ENCODE measurements at places on chromosomes 11 and 22. TPM values are rescaled to one million over a fixed set of nuclear protein-coding genes. Genes with fewer than 3 reads are reported as not detected.

Gene THRSP
- not detected for total RNA-seq

Gene ZNF215
- total RNA-seq, result 1.4 TPM

Gene UFD1
- total RNA-seq, result 93.1 TPM

Gene KCNJ1
- not detected for total RNA-seq

Gene MYEOV
- total RNA-seq, result not detected

Gene SLC3A2
- 157 TPM for total RNA-seq

Gene RFPL3
- total RNA-seq, result not detected

Gene MS4A8
- total RNA-seq, result not detected

Gene OR4A16
- not detected for total RNA-seq

Gene APOBEC3B
- 8.7 TPM for total RNA-seq

- H3K27me3 ChIP-seq, result no peaks in the 10 kb centered on the region
- H3K4me1 ChIP-seq, result peaks cover 4% of the 10 kb centered on the region
- no peaks in the 10 kb centered on the region for H3K36me3 ChIP-seq
- no peak overlapping the region for H3K4me3 ChIP-seq
- DNase-seq, result no peak
Observed at GRCh38 chr11:77109236-77110019, 6.8 kb downstream of the OMP start.

- H3K4me3 ChIP-seq, result no peak overlapping the region
- peaks cover 4% of the 10 kb centered on the region for H3K27me3 ChIP-seq
- no peaks in the 10 kb centered on the region for H3K4me1 ChIP-seq
- H3K36me3 ChIP-seq, result no peaks in the 10 kb centered on the region
- DNase-seq, result no peak
Observed at GRCh38 chr11:125433454-125434121, 62.5 kb downstream of the FEZ1 start.

GRCh38 chr11:16925561-16926065 lies 88.6 kb downstream of the PLEKHA7 start:
- no peak overlapping the region for H3K27ac ChIP-seq
- peaks cover 9% of the 10 kb centered on the region for H3K4me1 ChIP-seq
- no peaks in the 10 kb centered on the region for H3K36me3 ChIP-seq
- H3K27me3 ChIP-seq, result peaks cover 52% of the 10 kb centered on the region
- peak; percentile 16 for DNase-seq

DNA sequence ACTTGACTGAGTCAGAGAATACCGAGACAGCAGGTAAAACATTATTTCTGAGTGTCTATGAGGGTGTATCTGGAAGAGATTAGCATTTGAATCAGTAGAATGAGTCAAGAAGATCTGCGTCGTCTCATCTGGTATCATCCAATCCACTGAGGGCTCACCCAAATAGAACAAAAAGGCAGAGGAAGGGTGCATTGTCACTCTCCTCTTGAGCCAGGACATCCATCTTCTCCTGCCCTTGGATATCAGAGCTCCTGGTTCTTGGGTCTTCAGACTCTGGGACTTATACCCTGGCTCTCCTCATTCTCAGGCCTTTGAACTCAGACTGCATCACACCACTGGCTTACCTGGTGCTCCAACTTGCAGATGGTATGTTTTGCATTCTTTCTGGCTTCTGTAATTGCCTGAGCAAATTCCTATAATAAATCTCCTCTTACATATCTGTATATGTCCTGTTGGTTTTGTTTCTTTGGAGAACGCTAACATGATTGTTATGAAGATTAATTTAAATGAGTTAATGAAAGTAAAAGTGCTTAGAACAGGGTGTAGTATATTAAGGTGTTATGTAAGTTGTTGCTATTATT lies 49.3 kb downstream of the ME3 start:
- no peak overlapping the region for H3K4me3 ChIP-seq
- no peaks in the 10 kb centered on the region for H3K36me3 ChIP-seq
- no peaks in the 10 kb centered on the region for H3K4me1 ChIP-seq
- H3K27ac ChIP-seq, result no peak overlapping the region

DNA sequence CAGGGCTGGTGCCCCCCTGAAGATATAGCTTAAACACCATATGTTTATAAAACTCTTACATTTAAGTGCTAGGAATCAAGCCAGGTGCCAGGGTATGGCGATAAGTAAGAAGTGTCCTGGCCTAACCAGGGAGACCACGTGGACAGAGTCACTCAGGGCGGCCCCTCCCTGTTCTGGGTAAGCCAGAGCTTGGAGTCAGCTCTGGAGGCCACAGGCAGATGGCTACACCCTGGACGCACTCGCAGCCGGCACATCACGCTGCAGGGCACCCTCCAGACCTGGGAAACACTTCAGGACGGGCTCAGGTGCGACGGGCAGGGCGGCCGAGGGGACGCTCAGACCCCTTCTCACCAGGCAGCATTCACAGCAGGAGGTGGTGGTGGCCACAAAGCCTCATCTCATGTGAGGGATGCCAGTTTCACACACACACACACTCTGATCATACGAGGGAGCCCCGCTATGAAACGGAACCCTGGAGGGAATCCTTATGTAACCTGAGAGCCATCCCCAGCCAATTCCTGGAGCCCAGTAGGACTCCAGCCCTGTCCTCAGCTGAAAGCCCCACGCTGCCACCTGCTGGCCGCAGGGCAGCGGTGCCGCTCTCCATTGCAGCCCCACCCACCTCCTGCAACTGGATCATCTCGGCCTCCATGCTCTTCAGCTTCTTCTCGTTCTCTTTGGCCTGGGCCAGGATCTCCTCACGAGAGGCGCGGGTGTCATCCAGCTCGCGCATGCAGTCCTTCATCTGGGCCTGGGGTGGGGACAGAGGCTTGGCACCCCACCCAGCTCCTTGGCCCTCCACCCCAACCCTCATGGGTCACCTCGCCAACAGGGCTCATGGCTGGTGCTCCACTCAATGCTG lies 33.4 kb downstream of the APOL1 start:
- peak; percentile 72 for DNase-seq
- peaks cover 74% of the 10 kb centered on the region for H3K36me3 ChIP-seq
- H3K27me3 ChIP-seq, result no peaks in the 10 kb centered on the region
- peak overlapping the region; percentile 83 for H3K27ac ChIP-seq

GRCh38 chr22:23718371-23719165 lies 27.8 kb downstream of the RGL4 start:
- peaks cover 10% of the 10 kb centered on the region for H3K36me3 ChIP-seq
- H3K27ac ChIP-seq, result no peak overlapping the region
- DNase-seq, result no peak
- H3K4me3 ChIP-seq, result no peak overlapping the region
- H3K27me3 ChIP-seq, result peaks cover 3% of the 10 kb centered on the region

DNA sequence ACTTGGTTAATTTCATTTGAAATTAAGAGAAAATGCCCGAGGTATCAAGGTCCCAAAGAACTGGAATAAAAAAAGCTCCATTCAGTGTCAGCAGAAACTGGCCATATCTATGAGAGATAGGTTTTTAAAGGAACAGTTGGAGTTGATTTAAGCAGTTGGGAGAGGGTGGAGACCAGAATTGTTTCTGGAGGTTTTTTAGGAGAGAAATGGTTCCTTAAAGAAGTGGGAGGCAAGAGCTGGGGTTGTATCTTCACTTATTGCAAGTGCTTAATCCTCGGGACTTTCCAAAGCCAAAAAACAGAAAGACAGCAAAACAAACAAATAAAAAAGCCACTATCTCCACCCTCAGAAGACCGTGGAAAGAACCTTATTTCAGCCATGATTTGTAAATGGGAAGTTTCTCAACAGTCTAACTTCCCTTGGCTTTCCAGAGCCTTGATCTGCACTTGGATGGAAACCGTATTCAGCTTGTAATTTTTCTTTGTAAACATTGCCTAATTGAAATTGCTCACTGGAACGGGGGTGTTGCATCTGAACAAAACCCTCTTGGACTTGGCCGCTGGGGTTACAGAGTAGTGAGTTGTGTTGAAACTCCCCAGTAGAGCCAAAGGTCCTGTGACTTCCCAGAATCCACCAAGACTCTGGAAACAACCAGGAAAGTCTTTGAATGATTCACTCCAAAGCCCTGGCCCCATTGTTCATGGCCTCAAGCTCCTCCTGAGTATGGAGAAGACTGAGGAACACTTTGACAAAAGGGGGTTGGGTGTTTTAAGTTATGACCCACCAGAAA lies 115.6 kb downstream of the SLC1A2 start:
- peaks cover 3% of the 10 kb centered on the region for H3K27me3 ChIP-seq
- H3K4me3 ChIP-seq, result no peak overlapping the region
- DNase-seq, result no peak
- peaks cover 14% of the 10 kb centered on the region for H3K4me1 ChIP-seq
- no peak overlapping the region for H3K27ac ChIP-seq
- no peaks in the 10 kb centered on the region for H3K36me3 ChIP-seq

- DNase-seq, result no peak
- peaks cover 13% of the 10 kb centered on the region for H3K4me1 ChIP-seq
- H3K27ac ChIP-seq, result peak overlapping the region; percentile 73
- H3K4me3 ChIP-seq, result no peak overlapping the region
Observed at GRCh38 chr11:597166-597725, 18.5 kb downstream of the IRF7 start.

DNA sequence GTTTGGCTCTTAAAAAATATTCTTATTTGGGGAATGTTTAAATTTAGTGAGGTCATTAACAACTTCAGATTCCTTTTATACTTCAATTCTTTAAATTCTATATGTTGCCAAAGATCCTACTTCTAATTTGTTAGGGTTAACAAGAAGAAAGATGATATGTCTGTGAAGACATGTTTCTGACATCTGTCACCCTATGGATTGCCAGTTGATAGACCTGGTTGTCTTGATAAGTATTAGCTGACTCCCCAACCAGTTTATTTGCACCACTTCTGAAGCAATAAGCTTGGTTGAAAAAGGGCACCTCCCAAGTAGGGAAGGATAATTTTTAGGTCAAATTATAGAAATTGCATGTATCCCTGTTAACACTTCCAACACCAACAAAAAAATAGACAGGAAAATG lies 29.3 kb downstream of the ARHGEF12 start:
- H3K4me1 ChIP-seq, result no peaks in the 10 kb centered on the region
- no peak for DNase-seq
- H3K27me3 ChIP-seq, result peaks cover 22% of the 10 kb centered on the region
- H3K27ac ChIP-seq, result no peak overlapping the region

- no peaks in the 10 kb centered on the region for H3K36me3 ChIP-seq
- peaks cover 34% of the 10 kb centered on the region for H3K27me3 ChIP-seq
- H3K27ac ChIP-seq, result no peak overlapping the region
- no peak for DNase-seq
- no peaks in the 10 kb centered on the region for H3K4me1 ChIP-seq
Observed at GRCh38 chr22:43892183-43892894, 526 bp upstream of the PNPLA5 start.

DNA sequence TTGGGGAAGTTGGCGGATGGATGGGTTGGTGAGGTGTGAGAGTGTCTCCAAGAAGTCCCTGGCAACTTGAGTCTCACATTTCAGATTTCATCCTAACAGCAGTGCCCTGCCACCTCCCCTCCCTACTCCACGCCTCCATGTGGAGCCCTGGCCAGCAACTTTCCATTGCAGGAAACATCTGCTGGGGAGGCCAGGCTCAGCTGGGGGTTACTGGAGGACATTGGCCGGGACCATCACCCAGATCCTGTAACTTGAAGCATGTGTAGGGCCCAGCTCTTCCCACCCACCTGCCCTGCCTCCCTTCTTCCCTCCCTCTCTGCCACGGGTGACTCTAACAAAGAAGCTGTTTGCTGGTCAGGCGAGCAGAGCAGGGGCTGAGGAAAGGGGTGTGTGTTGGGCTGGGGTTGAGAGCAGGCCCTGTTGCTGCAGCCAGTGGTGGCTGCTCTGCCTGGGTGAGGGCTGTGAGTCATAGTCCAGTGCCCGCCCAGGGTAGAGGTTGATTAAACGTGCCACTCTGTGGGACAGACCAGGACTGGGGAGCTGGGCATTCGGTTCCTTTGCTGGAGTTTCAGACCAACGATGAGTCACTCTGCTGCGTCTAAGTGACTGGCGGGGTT lies 64.0 kb downstream of the SCN3B start:
- H3K4me1 ChIP-seq, result no peaks in the 10 kb centered on the region
- no peaks in the 10 kb centered on the region for H3K27me3 ChIP-seq
- H3K4me3 ChIP-seq, result no peak overlapping the region
- no peak overlapping the region for H3K27ac ChIP-seq
- DNase-seq, result no peak
- H3K36me3 ChIP-seq, result peaks cover 2% of the 10 kb centered on the region

DNA sequence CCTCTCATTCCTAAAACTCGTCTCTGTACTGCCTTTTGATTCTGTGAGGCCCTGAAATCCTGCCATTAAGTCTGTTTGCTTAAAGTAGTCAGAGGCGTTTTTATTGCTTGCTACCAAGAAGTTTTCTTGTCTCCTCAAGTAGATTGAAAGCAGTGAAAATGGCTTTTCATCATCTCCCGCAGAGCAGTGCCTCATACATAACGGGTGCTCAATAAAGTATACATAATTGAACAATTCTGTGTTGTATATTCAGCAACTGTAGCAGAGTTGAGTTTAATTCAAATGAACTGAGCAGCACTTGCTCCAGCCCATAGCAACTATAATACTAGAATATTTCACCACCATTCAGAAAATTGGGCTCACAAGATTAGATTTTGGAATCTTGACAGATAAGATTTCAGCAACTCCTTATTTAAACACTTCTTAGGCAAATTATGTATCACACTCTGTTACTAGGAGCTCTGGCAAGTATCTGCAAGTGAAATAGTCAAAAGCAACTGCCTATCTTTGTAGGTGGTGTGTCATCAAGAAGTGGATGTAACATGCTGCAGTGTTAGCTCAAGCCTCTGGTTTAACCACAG lies 20.0 kb downstream of the FIBIN start:
- no peak overlapping the region for H3K4me3 ChIP-seq
- no peaks in the 10 kb centered on the region for H3K27me3 ChIP-seq
- H3K36me3 ChIP-seq, result no peaks in the 10 kb centered on the region
- DNase-seq, result no peak
- no peak overlapping the region for H3K27ac ChIP-seq
- H3K4me1 ChIP-seq, result no peaks in the 10 kb centered on the region

- no peaks in the 10 kb centered on the region for H3K27me3 ChIP-seq
- no peak for DNase-seq
- no peak overlapping the region for H3K4me3 ChIP-seq
- no peaks in the 10 kb centered on the region for H3K4me1 ChIP-seq
- H3K27ac ChIP-seq, result no peak overlapping the region
- no peaks in the 10 kb centered on the region for H3K36me3 ChIP-seq
Observed at GRCh38 chr11:131977231-131977630, 606.8 kb downstream of the NTM start.

GRCh38 chr11:64519541-64519940 lies 71.5 kb upstream of the SLC22A12 start:
- H3K4me3 ChIP-seq, result no peak overlapping the region
- H3K27me3 ChIP-seq, result peaks cover 12% of the 10 kb centered on the region
- H3K36me3 ChIP-seq, result no peaks in the 10 kb centered on the region

GRCh38 chr11:78940500-78941225 lies 366.0 kb upstream of the NARS2 start:
- H3K4me1 ChIP-seq, result no peaks in the 10 kb centered on the region
- DNase-seq, result no peak
- no peak overlapping the region for H3K4me3 ChIP-seq
- H3K27ac ChIP-seq, result no peak overlapping the region
- peaks cover 17% of the 10 kb centered on the region for H3K27me3 ChIP-seq
- H3K36me3 ChIP-seq, result no peaks in the 10 kb centered on the region

DNA sequence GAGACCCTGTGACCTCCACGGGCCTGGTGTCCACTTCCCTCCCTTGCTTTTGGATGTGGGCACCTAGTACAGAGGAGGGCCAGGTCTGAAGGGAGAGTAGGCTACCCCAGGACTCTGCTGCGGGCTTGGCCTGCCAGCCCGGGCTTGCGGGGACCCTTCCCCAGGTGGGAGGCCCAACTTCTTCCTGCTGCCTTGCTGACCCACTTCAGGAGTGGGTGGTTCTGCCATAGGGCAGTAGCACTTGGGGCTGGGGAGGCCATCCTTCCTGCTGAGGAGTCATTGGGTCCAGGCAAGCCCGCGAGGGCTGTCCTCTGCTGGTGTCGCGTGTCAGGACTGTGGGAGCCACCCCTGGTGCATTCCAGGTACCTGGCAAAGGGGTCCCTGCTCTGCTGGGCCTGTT lies 1250.0 kb downstream of the BRD1 start:
- H3K27ac ChIP-seq, result no peak overlapping the region
- H3K36me3 ChIP-seq, result no peaks in the 10 kb centered on the region
- no peak overlapping the region for H3K4me3 ChIP-seq

All from activated CD4-positive, alpha-beta T cell treated with anti-CD3 and anti-CD28 coated beads, Interleukin-2, amount 10 ng/mL, durations not matched to agents 7 days and 5 days (primary cell).